ENCODE measurements at places on chromosomes 1 and 21.

DNA sequence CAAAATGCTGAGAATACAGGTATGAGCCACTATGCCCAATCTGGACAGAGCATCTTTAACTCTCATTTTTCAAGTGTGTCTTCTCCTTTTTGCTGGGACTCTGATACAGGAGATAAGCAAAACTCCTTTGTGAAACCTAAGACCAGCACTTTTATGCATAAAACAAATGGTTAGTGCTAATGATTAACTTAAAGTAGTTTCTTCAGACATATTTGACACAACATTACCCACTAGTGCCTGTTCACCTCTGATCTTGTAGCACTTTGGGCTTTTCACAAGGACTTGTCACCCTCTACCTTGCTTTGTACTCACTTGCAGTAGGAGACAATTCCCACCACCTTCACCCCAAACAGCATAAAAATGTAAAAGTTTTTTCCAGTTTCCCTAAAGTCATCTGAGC, 216.3 kb downstream of the RGS7 start:
- DNase-seq: no peak

DNA sequence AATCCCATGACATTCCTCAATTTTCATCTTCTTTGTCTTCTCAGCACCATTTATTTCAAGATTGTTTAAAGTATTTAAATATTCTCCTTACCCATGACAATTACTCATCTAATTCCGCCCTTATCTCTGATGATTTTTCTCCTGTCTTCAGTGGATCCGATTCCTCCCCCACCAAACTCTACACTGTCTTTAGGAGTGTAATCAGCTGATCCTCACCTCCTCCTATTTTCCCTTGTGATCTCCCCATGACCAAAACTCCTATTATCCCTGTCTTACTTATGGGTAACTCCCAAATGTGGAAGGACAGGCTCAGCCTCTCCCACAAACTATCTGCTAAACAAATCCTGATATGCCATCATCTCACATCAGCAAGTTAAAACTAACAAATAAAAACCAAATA, 335.3 kb upstream of the RUNX1 start:
- DNase-seq: no peak

DNA sequence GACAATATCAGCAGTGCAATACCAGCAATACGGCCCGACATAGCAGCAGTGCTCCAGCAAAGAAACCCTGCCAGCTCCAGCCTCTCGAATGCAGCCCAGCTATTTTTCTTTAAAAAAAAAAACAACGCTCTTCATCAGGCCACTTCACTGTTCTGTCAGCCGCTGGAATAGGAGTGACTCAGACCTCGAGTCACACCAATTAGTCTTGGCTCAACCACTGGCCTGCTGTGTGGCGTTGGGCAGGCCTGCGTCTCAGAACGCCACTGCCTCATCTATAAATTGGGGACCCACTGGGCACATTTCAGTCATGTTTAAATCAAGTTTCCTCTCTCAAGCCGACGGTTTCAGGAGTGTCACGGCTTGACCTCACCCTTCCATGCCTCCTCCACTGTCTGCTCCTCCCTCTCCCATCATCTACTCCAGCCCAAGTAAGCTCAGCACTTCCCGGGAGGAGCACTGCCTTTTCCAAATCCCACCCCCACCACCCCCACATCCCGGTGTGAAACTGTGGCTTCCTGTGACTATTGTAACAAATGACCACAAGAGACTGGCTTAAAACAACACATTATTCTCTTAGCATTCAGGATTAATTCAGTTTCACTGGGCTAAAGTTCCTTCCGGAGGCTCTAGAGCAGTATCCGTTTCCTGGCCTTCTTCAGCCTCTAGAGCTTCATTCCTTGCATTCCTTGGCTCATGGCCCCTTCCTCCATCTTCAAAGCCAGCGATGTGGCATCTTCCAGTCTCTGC, 71.9 kb upstream of the EFHD2 start:
- DNase-seq: no peak

DNA sequence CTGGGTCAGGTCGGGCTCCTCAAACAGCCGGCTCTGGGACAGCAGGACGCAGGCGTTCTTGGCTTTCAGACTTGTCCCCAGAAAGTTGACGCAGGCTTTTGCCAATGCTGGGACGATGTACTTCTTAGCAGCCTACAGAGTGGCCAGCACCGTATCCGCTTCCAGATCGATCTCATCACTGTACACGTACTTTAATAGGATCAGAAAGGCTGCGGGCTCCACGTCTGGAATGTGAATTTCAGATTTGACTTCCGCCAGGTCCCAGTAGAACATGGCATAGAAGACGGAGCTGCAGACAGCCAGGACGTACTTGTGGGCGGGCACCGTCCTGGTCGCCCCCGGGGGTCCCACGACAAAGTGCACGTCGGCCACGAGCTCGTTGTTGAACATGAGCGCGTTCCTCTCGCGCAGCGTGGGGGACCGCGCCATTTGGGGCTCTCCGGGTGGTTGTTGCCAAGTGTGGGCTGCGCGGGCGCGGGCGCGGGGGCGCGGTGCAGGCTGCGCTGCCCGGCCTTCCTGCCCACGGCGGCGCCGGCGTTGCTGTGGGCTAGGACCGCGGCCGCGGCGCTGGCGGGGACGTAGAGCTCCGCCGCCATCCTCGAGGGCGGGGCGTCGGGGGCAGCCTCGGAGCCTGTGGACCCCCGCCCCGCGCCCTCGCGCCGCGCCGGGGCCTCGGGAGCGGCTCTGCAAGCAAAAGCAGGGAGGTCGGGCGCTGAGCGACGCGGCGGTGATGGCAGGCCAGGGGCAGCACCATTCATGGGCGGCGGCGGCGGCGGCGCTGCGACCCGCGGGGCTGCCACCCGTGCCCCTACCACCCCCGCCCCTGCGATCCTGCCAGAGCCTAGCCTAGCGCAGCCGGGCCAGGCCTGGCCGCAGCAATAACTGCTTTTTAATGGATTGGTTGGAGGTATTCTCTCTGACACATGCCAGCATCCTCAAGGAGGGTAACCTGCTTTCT, 10.6 kb downstream of the CNR2 start:
- no peak for DNase-seq

GRCh38 chr1:110676970-110677369, 2.2 kb upstream of the KCNA3 start:
- DNase-seq: no peak

- DNase-seq: no peak
Observed at GRCh38 chr1:97853221-97853620, 67.6 kb downstream of the DPYD start.

DNA sequence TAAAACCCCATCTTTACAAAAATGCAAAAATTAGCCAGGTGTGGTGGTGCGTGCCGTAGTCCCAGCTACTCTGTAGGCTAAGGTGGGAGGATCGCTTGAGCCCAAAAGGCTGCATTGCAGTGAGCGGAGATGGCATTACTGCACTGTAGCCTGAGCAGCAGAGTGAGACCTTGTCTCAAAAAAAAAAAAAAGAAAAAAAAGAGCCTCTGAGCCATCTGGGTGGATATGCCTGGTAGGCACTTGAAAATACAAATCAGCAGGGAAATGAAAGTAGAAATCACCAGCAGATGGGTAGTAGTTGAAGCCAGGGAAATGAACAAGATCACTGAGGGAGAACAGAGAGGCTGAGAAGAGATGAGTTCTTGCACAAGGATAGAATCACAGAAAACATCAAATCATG, 131.0 kb upstream of the HMCN1 start:
- DNase-seq: no peak

DNA sequence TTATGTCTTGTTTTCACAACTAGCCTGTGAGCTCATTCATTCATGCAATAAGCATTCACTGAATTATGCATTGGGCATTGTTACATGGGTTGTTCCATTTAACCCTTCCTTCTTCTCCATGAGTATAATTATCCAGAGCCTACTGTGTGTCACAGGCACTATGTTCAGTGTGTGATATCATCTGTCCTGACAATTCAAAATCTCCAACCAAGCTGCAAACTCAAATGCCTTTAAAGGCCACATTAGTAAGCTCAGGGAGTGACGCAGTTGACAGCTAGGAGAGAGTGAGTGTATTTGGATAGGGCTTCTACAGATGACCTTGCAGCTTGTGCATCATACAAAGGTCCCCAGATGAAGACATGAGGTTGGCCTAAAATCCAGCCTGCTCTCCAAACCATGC, 289.5 kb downstream of the OMA1 start:
- no peak for DNase-seq

- no peak for DNase-seq
Observed at GRCh38 chr1:221449194-221449593, 292.7 kb downstream of the DUSP10 start.

DNA sequence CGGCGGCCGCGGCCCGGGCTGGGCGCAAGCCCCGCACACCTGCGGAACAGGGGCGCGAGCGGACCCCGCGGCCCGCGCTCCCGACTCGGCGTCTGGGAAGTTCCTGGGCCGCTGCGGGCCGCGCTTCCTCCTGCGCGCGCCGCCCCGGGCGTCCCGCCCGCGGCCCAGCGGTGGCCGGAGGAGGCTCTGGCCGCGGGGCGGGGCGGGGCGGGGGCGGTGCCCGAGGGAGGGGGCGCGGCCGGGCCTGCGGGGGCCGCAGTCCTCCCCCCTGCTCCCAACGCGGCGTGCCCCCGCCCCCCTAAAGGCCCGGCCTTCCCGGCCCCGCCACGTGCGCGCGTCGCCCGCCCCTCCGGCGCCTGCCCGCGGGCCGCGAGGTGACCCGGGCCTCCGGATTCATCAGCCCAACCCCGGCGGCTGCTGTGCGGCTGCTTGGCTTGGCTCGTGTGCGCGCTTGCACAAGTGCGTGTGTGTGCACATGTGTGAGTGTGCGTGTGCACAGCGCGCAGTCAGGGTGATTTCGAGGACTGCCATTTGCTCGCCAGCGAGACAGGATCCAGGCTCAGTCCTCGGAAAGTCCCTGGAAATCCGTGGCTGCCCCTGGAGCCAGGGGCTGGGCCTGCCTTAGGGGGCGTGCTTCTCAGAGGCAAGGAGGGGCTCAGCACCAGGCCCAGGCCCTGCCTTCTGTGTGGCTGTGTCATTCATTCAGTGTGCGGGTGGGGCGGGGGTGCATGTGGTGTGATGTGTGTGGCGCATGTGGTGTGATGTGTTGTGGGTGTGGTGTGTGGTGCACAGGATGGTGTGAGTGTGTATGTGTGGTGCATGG, at the start of gene C2CD2:
Gene C2CD2, minus strand, starts transcription at position 188 of the 823 bp plus-strand sequence. CDS start 370 bp downstream, outside the sequence.
- DNase-seq: no peak

DNA sequence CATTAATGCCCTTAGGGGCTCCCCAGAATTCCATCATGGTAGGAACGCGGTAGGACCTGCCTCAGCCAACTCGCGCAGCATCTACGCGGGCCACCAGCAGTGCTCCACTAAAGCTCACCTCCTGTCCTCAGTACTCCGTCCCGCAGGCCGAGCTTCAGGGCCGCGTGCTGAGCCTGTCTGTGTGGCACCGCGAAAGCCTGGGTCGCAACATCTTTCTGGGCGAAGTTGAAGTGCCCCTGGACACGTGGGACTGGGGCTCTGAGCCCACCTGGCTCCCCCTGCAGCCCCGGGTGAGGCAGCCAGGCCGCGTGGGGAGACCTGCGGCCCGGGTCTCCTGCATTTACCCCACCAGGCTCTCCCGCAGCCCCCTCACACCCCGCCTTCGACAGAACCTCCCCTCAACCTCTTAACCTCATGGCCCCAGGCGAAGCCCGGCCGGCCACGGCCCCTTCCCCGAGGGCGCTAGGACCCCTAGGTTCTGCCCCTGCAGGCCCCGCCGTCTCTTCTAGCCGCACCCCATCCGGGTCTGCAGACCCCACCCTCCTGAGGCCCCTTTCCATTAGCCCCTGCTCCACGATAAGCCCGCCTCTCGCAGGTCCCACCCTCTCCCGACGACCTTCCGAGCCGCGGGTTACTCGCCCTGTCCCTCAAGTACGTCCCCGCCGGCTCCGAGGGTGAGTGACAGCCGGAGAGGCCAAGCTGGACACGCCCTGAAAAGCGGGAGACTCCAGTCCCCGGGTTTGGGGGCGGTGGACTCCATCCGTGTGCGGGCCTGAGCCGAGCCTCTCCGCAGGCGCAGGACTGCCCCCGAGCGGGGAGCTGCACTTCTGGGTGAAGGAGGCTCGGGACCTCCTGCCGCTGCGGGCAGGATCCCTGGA, 9.1 kb downstream of the SYTL1 start:
- no peak for DNase-seq

DNA sequence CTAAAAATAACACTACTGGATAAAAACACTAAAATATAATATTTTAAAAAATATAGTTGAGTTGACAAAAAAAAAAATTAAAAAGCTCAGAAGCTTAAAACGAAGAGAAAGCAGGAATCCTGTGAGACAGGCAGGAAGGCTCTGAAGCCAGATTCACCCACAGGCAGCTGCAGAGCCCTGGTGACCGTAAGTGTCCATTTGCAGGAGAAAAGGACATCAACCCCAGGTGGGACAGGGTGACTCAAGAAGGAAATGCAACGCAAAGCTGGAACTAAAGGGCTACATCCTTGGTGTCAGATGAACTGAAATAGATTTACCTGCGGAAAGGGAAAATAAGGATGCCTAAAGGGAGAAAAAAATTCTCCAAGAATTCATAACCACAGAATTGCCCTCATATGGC, 46.8 kb downstream of the USP24 start:
- no peak for DNase-seq

- no peak for DNase-seq
Observed at GRCh38 chr21:45332415-45332814, 44.7 kb upstream of the POFUT2 start.

DNA sequence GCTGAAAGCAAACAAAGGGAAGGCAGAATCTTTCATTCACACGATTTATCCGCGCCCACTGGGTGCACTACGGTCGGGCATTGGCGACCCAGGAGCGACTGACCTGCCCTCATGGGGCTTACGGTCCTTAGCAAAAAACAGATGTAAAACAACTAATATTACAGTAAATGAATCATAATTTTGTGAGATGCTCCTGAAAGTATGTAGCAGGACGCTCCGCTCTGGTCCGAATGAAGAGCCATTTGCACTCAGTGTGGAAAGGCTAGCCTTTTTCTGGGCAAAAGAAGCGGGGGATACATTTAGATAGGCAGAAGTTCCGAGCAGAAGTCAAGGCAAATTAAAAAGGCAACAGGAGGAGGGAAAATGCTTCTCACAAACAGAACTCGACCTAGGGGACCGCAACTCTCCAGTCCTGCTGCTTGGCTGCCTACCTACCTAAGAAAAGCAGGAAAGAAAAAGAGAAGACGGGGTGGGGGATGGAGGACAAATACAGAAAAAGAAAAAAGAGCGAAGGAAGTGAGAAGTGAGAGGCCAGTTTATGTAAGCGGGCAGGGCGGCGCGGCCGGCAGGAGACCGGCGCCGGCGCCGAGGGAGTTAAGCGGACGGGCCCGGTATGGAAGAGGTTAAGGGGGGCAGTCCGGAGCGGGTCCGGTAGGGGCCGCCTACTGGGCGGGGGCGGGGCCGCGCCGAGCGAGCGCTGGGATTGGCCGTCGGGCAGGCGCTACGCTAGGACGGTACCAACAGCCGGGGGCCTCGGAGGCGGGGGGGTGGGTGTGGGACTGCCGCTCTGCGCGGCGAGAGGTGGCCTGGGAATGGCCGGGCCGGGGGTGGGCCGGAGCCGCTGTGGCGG, at the start of gene FAM20B:
Gene FAM20B, plus strand, starts transcription at position 770 of the 850 bp plus-strand sequence. CDS start 17,954 bp downstream, outside the sequence.
- DNase-seq: peak; percentile 9

DNA sequence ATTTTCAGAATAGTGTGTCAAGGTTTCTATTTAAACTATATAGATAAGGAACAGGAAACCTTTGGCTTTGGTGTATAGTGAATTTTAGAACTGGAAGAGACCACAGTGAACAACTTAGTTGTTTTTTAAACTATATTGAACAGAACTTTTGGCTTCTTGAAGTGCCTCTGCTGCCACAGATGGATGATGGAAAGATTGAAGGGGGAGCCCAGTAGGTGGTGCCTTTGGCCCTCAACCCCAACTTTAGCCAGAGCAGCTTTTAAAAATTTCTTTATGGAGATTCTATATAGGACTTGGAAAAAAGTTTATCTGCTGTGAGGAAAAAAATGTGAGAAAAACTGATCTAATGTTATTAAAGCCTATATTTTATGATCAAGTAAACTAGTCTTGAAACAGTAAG, 50.2 kb downstream of the SWT1 start:
- no peak for DNase-seq
